A549 treated with AZD2906 at 1 μM for 4 hours (cell line): ENCODE measurements at places on chromosomes 4 and X. TPM values are rescaled to one million over a fixed set of nuclear protein-coding genes. Genes with fewer than 3 reads are reported as not detected.

The TAF7L gene
- total RNA-seq = 0.08 to 0.23 TPM (median 0.10 TPM) in 5 replicates

The AVPR2 gene
- 0.06 TPM in 1 of 5 replicates, not detected in the others for total RNA-seq

The CT55 gene
- not detected in 5 replicates for total RNA-seq

The SMIM31 gene
- total RNA-seq = 0.03 to 0.08 TPM (median 0.04 TPM) in 4 of 5 replicates, not detected in the other

The SEC31A gene
- total RNA-seq = 77.0 to 90.1 TPM (median 82.5 TPM) in 5 replicates

The SSX1 gene
- total RNA-seq = 0.09 TPM in 1 of 5 replicates, not detected in the others

The PAGE5 gene
- total RNA-seq = not detected in 5 replicates

The MAGEA12 gene
- total RNA-seq = 0.06 to 0.29 TPM (median 0.15 TPM) in 5 replicates

The TMEM31 gene
- total RNA-seq = not detected in 5 replicates

The NUDT11 gene
- total RNA-seq = 2.7 to 3.6 TPM (median 2.8 TPM) in 5 replicates

The TASL gene
- total RNA-seq = not detected in 5 replicates

The UBQLN2 gene
- total RNA-seq = 21.1 to 22.8 TPM (median 22.3 TPM) in 5 replicates

The SLC25A14 gene
- 15.4 to 18.2 TPM (median 16.5 TPM) in 5 replicates for total RNA-seq

The TMSB15A gene
- 0.33 to 0.81 TPM (median 0.56 TPM) in 5 replicates for total RNA-seq

The UGT8 gene
- total RNA-seq = 0.06 to 0.17 TPM (median 0.14 TPM) in 5 replicates

The GUCY1B1 gene
- total RNA-seq = 0.17 to 0.30 TPM (median 0.20 TPM) in 5 replicates

The EVC2 gene
- total RNA-seq = 1.7 to 1.9 TPM (median 1.8 TPM) in 5 replicates

The MCTS1 gene
- 87.5 to 96.6 TPM (median 89.5 TPM) in 5 replicates for total RNA-seq

The CFAP47 gene
- not detected in 5 replicates for total RNA-seq
